ENCODE measurements at places on chromosomes 7 and 10. TPM values are rescaled to one million over a fixed set of nuclear protein-coding genes. Genes with fewer than 3 reads are reported as not detected.

TRIM50 gene
- not detected for total RNA-seq

TMEM184A gene
- not detected for total RNA-seq

TAS2R5 gene
- 2.4 TPM for total RNA-seq

DNA sequence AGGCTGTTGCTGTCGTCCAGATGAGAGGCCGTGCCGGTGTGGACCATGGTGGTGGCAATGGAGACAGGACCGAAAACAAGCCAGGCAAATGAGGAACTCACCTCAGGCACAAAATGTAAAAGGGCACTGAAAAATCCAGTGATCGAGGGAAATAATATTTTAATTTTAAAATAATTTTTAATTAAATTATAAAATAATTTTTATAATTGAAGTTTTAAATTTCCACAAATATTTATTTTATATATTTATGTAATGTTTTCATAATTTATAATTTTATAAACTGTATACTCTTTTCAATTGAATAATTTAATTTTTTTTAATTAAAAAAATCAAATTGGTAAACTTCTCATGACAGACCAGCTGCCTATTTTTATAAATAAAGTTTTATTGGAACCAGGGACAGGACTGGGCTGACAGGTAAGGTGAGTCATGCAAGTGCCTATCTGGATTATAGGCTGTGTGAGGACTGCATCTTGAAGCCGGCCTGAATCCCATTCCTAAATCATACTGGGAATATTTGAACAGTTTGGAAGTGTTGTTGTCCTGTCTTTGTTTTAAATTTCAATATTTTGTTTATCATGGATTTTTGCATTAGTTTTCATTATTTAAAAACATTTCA, 15.6 kb downstream of the ACSM6 start:
- no peak for ATAC-seq

DNA sequence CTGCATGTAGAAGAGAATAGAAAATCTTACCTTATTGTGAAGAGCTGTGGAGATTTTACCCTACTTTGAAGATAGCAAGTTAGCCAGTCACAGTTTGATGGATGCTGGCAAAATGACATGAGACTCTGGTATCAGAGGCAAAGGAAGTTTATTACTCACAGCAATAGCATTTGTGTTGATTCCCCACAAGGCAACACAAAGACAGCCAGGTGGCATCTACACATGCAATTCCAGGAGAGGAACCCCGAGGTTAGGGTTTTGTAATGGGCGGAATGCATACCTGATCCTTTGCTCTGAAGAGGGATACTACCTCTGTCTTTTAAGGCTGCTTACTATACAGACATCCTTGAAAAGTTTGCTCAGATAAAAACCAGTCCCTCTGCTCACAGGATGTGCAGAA, 59.5 kb downstream of the AHR start:
- no peak for ATAC-seq

DNA sequence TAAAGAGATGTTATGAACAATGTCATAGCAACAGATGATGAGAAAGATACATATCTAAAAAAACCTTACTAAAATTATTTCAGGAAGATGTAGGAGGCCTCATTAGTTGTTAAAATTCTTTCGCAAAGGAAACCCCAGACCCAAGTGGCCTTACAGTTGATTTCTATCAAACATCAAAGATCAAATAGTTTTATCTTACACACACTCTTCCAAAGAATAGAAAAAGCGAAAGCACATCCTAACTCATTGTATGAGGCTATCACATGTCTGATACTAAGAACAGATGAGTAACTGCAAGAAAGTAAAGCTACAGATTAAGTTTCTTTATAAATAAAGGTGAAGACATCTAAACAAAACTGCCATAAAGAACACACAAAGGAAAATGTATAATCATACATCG, 82.9 kb upstream of the GDF10 start:
- peak; percentile 63 for ATAC-seq

DNA sequence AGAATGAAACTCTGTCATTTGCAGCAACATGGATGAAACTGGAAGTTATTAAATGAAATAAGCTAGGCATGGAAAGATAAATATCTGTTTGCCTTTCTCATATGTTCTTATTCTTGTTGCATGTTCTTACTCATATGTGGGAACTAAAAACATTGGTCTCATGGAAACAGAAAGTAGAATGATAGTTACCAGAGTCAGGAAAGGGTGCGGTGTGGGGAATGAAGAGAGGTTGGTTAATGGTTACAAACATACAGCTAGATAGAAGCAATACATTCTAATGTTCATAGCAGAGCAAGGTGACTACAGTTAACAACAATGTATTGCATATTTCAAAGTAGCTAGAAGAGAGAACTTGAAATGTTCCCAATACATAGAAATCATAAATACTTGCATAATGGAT, 105.1 kb downstream of the FAM107B start:
- peak; percentile 32 for ATAC-seq

DNA sequence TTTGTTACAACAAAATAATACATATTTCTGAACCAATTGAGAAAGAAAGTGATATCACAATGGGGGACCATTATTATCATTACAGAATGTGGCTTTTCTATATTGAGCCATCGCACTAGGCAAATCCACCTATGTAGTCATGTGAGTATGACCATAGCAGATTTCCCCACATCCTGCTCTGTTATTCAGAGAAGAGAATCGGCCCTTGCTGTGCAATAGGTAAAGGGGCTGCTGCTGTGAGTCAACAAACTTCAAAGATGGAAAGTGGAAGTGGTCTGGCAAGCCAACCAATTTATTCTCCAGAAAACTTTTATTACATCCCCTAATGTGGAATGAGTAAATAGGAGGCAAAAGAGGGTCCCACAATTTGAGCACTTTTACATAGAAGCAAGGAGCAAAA, 573.4 kb downstream of the ETV1 start:
- ATAC-seq: no peak

- ATAC-seq: no peak
These were observed 30.4 kb downstream of the PLAU start for GRCh38 chr10:73941300-73941699.

DNA sequence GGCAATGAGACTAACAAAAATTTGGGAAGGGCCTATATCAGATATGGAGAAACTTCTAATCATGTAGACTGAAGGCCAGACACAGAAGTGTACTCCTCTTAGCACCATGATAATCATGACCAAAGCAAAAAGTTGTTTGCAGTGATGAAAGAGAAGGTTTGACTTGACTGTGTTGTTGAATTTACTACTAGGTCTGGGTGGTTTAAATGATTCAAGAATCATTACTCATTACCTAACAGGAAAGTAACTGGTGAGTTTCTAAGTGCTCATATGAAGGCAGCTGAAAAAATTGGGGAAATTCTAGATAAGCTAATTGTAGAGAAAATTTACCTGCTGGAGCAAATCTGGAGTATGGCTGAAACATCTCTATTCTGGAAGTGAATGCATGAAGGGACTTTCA, 451.5 kb upstream of the SORCS1 start:
- no peak for ATAC-seq

DNA sequence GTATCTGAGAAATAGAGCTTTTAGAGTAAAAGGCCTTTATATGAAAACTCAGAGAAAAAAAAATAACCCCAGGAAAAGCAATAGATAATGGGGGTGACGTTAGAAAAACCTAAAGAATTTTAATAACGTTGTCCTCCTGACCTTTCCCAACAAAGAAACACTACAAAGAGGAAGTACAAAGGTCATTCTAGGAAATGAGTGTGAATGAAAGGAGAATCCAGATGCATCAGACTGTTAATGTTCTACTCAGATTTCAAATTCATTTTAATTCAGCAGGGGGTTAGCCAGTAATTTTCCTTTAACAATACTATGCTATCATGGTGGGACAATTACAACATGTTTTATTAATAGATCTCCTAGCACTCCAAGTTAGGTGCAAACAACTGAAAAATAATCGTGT, 73.8 kb upstream of the CDK1 start:
- no peak for ATAC-seq

DNA sequence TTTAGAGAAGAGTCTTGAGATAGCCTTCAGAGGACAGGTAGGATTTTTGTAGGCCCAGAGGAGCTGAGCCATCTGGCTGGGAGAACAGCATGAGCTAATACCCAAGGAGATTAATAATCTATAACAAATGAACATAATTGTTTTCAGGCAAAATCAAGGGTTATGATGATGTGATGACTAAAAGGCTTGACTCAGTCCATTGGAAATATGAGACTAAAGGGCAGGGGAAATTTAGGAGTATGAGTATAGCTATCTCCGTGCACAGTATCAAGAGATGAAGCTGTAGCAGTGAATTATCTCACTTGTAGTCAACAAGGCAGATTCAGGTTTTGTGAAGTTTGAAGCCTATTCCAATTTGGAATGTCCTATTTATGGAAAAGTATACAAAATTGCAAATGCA, 40.1 kb downstream of the CSTF2T start:
- ATAC-seq: no peak

GRCh38 chr10:93079663-93080349, 6.1 kb downstream of the CYP26A1 start:
- no peak for ATAC-seq

GRCh38 chr10:20085115-20085514, 268.9 kb downstream of the PLXDC2 start:
- no peak for ATAC-seq

Data from activated T-helper 17 cell treated with anti-CD3 and anti-CD28 coated beads, Interleukin-2, amount 50 U/mL, for 72 hours (primary cell).